ENCODE measurements at places on chromosomes 7 and 10.

- no peak for DNase-seq
Measured at GRCh38 chr7:115241151-115241550, 319.3 kb downstream of the MDFIC start.

- DNase-seq: peak; percentile 34
Measured at GRCh38 chr10:111077785-111078504, 1.1 kb downstream of the ADRA2A start.

DNA sequence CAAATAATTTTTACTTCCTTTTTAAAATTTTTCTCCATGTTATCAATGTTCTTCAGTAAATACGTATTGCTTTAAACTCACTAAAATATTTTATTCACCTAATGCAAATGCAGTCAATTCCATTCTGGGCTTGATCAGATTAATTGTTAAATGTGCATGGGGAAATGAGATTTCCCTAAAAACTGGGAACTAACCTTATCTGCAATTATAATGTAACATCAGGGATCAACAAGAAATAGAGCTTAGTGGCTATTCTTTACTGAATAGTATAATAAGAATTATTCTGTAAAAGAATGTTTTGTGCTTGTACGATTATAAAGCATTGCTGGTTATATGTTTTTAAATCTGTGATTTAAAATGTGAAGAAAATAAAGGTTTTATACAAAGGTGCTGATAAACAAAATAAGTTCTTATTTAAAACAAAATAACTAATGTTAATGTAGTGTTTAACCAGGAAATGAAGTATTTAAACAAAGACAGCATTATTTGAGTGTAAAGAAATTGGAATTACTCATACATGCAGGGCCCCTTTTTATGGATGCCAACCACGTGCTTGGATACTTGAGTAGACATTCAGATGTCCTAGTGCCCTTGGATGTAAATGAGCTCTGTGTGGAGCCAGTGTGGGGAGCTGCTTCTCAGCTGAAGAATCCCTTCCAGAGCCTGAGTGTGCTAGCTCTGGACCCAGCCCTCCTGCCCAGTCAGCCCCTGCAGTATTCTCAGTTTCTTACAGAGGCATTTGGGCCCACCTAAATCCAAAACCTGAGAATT, 84.2 kb downstream of the REEP3 start:
- DNase-seq: no peak

GRCh38 chr7:113784316-113784715, 134.5 kb downstream of the PPP1R3A start:
- DNase-seq: no peak

DNA sequence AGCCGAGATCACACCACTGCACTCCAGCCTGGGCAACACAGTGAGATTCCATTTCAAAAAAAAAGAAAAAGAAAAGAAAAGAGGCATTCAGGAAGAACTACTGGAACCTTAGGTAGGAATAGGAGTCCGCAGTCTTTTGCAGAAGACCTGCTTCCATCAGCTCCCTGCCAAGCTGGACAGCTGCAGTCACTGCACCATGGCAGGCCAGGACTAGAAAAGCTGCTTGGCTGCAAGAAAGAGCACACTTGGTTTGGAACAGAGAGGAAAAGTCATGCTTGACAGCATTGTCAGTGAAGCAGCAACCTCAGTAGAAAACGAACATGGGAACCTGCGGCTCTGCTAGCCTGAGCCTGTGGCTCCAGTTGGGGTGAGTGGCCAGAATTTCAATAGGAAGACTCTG, 104.3 kb downstream of the MARCHF5 start:
- no peak for DNase-seq

GRCh38 chr10:126402721-126403695, 14.7 kb upstream of the ADAM12 start:
- DNase-seq: no peak

GRCh38 chr10:109961174-109962001, 38.1 kb upstream of the XPNPEP1 start:
- DNase-seq: no peak

DNA sequence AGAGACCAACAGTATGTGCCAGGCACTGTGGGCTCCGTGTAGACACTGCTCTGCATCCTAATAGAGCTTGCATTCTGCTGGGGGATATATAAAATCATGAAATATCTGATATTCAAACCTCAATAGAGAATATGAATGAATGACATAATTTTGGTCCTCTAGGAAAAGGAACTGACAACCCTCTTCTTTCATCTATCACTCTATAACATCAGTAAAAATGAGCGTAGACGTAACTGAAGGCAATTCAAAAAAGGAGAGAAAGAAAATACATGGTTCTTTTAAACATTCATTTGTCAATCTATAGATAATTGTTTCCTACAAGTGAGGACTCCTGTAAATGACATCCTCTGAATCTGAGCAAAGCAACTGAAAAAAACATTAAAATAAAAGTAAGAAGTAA, 607.4 kb upstream of the LRRN3 start:
- DNase-seq: no peak

DNA sequence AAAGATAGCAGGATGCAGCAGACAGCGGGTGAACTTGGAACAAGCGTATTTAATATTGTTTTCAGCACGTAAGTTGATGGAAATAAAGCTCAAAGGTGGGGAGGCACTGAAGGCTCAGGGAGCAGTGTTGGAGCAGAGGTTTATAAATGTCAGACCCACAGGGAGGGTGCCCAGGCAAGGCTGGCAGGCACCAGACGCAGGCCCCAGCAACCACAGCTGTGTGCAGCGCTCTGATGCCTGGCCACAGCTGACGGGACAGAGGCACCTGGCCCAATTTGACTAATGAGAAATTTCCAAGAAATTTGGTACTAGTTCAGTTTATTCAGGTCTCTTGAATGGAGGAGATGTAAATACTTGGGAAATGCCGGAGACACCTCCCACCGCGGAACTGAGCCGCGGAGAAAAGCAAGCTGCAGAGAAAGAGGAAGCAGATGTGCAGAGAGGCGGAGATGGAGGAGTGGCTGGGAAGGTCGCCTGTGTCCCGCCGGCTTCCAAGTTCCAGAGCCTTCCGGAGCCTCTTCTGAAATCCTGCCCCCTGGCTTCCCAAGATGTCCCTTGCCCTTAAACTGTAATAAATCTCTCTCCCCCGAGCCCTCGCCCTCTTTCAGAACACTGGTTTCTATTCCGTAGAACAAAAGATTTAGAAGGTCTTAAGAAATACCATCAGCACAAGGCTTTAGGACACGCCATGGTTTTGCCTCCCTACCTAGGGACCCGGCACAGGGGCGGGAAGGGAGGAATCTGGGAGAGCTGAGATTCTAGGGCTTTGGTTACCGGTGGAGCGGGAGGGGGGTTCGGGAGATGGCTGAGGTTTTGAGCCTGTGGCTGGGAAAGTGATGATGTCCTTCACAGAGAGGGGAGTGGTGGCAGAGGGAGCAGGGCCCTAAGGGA, 38.4 kb upstream of the PLXNA4 start:
- DNase-seq: no peak

- DNase-seq: no peak
Measured at GRCh38 chr7:18049262-18049661, 21.6 kb upstream of the PRPS1L1 start.

DNA sequence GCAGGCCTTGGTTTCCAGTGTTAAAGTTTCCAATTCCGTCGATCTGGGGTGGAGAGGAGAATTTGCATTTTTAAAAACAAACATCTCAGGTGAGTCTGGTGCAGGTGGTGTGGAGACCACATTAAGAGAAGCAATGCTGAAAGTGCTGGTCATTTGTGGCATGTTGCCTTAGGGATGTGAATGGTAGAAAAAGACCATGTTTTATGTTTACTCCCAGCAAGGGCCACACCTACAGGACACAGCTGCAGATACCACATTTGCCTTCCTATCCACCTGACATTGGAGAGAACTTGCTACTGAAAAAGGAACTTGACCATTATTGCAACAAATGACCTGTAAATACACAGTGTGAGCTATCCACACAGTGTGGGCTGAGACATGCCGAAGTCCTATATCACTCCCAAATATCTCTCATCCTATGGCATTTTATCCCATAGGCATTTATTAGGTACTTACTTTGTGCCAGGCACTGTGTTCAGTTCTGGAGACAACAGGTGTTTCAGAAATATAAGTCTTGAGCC, 183.1 kb downstream of the NRP1 start:
- no peak for DNase-seq

DNA sequence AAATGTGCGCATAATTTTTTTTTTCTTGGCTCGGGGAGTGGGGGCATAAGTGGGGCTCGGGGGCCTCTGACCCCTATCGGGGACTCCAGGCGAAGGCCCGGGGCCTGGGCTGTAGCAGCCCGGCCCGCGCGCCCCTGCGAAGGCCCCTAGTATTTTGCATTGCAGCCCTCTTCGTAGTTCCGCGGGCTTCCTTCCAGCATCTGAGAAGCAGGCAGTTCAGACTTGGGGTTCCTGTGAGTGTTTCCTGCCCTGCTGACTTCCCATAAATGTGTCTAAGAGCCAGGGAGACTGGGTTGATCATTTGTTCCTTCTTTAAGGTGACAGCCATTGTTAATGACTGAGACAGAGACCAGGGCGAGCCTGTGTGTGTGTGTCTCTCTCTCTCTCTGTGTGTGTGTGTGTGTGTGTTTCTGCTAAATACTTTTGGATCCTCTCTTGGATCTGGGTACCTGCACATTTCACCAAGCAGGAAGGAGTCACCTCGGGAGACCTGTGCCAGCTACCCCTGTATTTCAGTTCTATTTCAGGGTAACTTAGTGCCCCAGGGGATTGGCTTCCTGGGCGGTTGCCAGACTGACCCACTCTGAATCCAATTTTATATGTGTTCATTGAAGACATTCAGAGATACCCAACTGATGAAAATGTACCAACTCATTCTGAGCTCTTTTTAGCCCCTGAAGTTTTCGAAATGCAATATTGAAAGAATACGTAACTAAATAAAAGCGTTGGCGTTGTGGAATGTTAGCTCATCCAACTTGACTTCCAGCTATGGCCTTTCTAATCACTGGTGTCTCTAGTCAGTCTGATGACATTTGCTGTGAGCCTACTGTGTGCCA, 805 bp downstream of the MSRB2 start:
- DNase-seq: peak; percentile 32

DNA sequence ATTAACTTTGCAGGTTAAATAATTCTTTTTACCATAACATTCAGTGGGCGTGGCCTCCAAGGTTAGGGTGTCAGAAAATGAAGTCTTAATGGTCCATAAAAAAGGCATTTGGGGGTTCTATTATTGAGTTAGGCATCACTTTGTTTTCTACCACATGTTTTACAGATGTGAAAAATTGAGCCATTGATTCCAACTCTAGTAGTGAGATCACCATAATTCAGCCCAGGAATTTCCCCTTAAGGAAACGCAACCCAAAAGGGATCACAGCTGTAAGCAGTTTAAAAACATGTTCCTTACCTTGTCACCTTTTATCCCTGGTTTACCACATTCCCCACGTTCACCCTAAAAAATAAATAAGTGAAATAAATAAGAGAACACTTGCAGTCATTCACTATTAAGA, 24.9 kb downstream of the COL28A1 start:
- DNase-seq: no peak

DNA sequence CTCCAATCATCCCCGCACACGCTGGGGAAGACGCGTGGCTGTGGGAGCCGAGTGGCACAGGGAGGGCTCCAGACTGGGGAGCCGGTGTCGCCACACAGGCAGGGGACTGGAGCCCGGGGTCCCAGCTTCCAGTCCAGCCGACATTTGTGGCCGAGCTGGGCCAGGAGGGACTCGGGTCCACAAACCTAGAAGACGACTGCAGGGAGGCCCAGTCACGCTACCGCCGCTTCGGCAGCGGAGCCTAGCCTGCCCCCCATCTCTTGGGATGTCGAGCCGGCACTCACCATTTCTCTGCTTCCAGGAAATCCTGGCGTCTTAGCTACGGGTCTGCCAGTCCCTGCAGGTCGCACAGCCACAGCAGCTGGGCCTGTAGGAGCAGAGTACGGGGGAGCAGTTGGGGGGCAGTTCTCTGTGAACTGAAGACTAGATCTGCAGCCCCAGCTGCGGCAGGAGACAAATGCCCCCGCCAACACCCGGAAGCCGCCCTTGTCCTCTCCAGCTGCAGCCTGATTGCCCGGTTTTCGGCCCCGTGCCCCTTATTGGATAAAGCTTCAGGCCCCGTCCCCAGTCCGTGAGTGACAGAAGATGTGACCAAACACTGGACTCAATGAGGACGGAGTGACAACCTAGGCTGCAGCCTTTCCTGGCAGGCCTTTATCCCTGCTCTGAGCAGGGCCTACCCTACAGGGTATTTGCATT, 270.7 kb downstream of the ZNF33B start:
- DNase-seq: no peak

DNA sequence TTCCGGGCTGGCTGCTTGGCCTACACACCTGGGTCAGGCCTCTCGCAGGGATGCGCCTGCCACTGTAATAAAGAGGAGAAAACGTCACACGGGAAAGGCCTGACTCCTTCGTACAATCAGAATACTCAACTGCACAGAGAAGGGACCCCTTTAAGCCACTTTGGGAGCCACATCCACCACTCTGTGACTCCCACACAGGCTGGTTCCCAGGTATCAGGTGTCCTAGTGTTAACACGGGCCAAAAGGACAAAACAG, 5.8 kb upstream of the ZNF736 start:
- no peak for DNase-seq

GRCh38 chr7:129764247-129765084, 152.9 kb downstream of the NRF1 start:
- DNase-seq: no peak

DNA sequence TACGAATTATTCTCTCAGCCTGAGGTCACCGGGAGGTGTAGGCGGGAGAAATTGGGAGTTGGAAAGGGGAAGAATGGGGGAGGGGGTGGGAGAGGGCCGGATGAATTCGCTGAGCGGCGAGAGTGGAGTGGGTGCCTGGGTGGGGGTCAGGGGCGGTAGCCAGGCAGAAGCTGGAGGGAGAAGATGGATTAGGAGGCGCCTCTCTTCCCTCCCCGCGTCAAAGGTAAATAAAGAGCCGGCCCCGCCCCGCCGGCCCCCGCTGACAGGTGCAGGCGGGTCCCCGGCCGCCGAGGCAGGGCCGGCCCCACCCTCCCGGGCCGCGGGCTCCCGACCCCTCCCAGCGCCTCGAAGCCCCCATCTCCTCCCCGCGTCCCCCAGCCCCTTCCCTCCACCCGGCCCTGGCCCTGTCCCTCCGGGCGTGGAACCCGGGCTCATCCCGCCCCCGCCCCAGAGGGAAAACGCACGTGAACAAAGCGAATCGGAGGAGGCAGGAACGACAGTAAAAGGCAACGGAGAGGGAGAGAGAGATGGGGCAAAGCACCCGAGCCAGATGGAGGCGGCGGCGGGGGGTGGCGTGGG, 872 bp downstream of the FAM131B start:
- DNase-seq: no peak

- no peak for DNase-seq
Measured at GRCh38 chr10:107098326-107098725, 66.2 kb downstream of the SORCS1 start.

- DNase-seq: peak; percentile 46
Measured at GRCh38 chr7:7944619-7945282, 23.8 kb upstream of the GLCCI1 start.

DNA sequence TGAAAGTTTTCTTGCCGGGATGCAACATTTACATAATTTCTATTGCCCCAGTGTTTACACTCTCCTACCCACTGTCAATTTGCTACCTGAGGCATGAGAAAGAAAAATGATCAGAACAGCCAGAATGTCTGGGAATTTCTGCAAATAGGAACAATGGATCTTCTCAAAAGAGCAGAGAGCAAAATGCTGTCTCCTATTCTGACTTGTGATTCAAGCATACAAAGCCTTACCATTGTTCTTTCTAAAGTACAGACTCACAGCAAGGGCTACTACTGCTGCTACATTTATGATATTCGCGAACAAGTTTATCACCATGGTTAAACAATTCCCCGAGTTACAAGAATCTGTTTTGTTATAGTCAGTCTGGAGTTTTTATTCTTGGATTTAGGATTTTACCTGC, 329.9 kb upstream of the CELF2 start:
- DNase-seq: no peak

Measured in activated naive CD8-positive, alpha-beta T cell treated with anti-CD3 and anti-CD28 coated beads for 36 hours (primary cell).